Midbrain (tissue), 1 donor: ENCODE measurements at places on chromosomes 11 and 22.

GRCh38 chr11:71341596-71341995 lies 89.2 kb upstream of the SHANK2 start:
- DNase-seq, result no peak

DNA sequence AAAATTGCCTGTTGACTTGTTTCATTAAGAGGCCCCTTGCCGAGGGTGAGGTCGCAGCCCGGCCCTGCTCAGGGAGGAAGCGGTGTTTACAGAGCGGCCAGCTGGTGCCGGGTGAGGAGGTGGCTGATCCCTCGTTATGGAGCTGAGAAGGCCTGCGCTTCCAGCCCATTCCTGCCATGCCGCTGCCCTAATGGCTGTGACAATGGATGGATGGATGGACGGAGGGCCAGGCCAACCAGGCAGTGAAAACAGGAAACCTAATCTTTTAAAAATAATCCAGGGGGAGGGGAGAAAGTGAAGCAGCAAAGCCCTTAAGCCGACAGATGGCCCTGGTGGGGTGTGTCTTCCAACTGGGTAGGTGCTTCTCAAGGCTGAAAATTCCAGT lies 38.5 kb downstream of the BCR start:
- DNase-seq, result no peak

DNA sequence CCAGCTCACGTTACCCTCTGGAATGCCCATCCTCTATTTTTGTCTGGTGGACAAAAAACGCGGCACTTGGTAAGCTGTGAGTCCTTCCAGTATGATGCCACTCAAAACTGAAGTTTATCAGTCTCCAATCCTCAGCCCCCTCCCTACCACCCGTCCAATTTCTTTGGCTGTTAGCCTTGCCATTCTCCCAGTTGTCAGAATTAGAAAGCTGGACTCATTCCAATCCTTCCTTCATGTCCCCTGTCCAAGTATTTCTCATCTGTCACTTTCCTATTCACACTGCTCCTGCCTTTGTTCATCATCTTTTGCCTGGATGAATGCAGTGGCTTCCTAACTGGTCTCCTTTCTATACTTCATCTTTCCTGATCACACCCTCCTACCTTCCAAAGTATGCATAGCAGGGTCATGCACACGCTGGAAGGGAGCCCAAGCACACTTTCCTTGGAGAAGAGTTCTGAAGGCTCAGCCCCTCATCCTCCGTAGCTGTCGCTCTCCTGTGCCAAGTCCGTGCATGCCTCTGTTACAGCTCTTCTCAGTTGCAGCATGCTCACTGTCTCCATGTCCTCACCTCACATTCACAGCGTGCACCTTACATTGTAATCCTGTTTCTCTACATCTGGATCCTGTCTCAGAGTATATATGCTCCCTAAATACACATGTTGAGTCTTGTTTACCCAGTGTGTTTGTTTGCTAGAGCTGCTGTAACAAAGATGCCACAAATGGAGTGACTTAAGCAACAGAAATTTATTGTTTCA lies 19.4 kb downstream of the APLP2 start:
- DNase-seq, result no peak

DNA sequence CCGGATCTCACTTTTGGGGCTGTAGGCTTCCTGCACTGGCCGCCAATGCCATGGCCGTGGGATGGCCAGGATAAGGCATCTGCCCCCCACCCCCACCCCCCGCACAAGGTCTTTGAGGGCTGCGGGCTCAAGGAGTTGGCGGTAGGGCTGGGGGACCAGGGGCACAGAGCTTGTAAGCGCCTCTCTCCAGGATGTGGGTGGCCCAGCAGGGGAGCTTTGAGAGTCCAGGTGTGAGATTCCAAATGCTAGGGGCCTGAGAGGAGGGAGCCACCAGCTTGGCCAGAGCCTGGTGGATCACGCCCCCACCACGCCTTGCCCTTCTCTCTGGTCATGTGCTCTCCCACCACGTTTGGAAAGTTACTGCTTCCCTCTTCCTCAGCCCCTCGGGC lies 5.0 kb downstream of the CD81 start:
- DNase-seq, result no peak

- no peak for DNase-seq
Observed at GRCh38 chr11:19976281-19976941, 183.9 kb downstream of the DBX1 start.

DNA sequence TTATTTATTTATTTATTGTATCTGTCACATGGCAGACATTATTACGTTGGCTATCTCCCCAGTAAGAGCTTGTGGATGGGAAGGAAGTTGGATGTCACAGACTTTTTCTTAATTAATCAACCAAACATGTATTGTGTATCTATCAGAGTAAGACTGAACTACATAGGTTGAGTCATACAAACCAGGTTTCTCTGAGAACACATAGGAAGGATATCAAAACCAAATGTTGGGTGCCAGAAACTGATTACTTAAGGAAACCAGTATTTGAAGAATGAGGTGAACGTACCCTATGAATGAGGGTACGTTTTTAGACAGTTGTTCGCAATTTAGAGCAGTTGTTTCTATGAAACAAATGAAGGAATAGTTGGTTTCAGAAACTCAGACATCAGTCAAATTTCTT lies 136.4 kb downstream of the SLC17A6 start:
- DNase-seq, result no peak

GRCh38 chr11:97259884-97260283 lies 870.1 kb downstream of the JRKL start:
- DNase-seq, result no peak
